GM13977 (cell line): ENCODE measurements at places on chromosomes 1 and 21.

GRCh38 chr1:15966081-15966955 lies 9.6 kb downstream of the ZBTB17 start:
- peak; percentile 89 for DNase-seq

GRCh38 chr1:178341261-178341956 lies 155.4 kb downstream of the CLEC20A start:
- DNase-seq: no peak

DNA sequence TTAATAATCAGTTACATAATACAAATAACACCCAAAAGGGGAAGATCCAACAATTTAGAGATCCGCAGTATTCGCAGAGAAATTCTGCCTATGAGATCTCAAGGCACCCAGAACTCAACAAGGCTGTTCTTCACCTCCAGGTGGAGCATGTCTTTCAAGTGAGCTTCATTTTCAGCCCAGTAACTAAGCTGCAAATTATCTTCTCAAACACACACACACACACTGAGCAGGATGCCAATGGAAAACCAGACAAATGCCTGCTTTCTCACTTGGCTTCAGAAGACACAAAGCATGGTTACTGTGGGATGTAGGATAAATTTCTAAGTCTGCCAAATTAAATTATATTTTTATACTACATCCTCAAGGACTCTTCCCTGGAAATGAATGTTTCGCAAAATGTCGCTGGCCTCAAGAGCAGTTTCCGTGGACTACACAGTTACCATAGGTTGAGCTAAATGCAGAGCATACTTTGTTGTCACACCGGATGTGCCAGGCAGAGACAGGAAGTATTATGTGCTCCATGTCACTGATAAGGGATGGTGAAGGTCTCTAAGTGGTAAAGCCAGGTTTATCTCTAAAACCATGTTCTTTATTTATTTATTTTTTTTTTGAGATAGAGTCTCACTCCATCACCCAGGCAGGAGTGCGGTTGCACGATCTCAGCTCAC lies 30.3 kb downstream of the UBR4 start:
- DNase-seq: no peak

GRCh38 chr21:41803316-41803715 lies 36.5 kb upstream of the RIPK4 start:
- DNase-seq: no peak

DNA sequence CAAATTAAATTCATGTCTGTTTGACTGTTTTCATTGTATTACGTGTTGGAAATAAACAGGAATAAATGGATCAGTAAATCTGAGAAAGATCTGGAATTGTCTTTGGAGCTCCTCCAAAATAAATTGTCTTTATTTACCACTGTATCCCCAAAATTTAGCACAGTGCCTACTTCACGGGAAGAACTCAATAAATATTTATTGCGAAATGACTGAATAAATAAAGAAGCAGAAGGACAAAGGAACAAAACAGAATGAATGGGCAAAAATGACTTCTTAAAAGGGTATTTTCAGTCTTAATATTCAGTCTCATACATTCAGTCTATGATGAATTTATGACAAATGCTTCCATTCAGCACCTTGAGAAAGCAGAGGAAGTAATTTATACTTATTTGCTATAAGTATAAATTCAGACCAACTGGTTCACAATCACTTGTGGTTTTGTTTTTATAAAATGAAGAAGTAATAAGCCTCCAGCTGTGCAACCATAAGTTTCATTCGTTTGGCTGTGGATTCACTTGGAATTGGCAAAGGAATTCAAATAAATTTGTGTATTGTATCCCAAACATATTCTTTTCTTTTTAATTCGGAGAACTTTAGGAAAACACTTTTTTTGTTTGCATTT lies 19.2 kb upstream of the PRKAA2 start:
- no peak for DNase-seq

GRCh38 chr21:25359724-25360123 lies 247.6 kb downstream of the MRPL39 start:
- DNase-seq: no peak

GRCh38 chr1:203626910-203627246 lies 246 bp downstream of the ATP2B4 start:
- no peak for DNase-seq

DNA sequence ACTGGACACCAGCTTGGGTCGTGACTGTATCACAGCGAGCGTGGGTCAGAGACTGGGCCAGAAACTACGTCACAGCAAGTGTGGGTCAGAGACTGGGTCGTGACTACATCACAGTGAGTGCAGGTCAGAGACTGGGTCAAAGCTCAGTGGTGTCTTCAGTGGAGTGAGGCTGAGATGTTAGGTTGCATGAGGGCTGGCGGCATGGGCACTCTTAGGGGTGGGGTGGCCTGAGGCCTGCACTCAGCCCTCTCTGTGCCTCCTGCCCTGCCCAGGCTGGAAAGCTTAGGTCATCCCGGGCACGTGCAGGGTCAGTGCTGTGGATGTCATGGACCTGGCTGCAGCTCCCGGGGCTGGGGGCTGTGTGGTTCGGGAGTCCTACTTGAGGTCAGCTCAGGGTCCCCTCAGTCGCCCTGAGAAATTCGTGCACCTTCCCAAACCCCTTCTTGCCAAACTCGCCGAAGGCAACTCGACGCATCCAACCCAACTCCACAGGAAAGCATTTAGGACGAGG lies 19.0 kb downstream of the CFAP74 start:
- DNase-seq: no peak

DNA sequence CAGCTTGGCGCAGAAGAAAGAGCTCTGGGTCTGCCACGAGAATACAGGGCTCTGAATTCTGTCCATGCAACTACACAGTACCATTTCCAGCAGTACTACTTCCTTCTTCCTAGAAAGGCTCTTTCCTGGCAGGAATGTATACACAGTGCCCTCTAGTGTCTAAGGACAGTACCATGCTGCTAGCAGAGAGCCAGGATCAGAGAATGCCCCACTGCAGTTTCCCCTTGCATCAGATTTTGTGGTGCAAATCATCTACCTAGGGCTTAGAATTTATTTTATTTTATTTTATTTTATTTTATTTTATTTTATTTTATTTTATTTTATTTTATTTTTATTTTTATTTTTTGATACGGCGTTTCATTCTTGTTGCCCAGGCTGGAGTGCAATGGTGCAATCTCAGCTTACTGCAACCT lies 50.8 kb downstream of the PAX7 start:
- DNase-seq: peak; percentile 73
